ENCODE measurements at places on chromosomes 1 and 21. TPM values are rescaled to one million over a fixed set of nuclear protein-coding genes. Genes with fewer than 3 reads are reported as not detected.

The CD48 gene
- not detected for polyA plus RNA-seq

The PSMG1 gene
- polyA plus RNA-seq, result 44.2 TPM

The SYNJ1 gene
- polyA plus RNA-seq, result 24.1 TPM

The JUN gene
- 124 TPM for polyA plus RNA-seq

The KRTAP10-8 gene
- not detected for polyA plus RNA-seq

The RIPK4 gene
- not detected for polyA plus RNA-seq

The CD5L gene
- not detected for polyA plus RNA-seq

The OVAAL gene
- not detected for polyA plus RNA-seq

The ECM1 gene
- 4.2 TPM for polyA plus RNA-seq

The PLA2G2A gene
- not detected for polyA plus RNA-seq

The BARHL2 gene
- not detected for polyA plus RNA-seq

The RHCE gene
- 1.7 TPM for polyA plus RNA-seq

The ANKRD45 gene
- 9.9 TPM for polyA plus RNA-seq

The CYYR1 gene
- 0.58 TPM for polyA plus RNA-seq

The SH3BP5L gene
- polyA plus RNA-seq, result 38.6 TPM

The LCE1F gene
- not detected for polyA plus RNA-seq

The CD1C gene
- polyA plus RNA-seq, result not detected

The TNFAIP8L2 gene
- not detected for polyA plus RNA-seq

The XCL1 gene
- polyA plus RNA-seq, result 2.3 TPM

The CELA2A gene
- not detected for polyA plus RNA-seq

The ADAM30 gene
- not detected for polyA plus RNA-seq

The G0S2 gene
- 0.33 TPM for polyA plus RNA-seq

The FAM151A gene
- polyA plus RNA-seq, result not detected

The LCE2B gene
- not detected for polyA plus RNA-seq

The C1orf122 gene
- 143 TPM for polyA plus RNA-seq

The RNU1-2 gene
- polyA plus RNA-seq, result not detected

The GJA5 gene
- polyA plus RNA-seq, result not detected

The IGSF3 gene
- 81.1 TPM for polyA plus RNA-seq

The CHRM3 gene
- 0.16 TPM for polyA plus RNA-seq

The ELAVL4 gene
- polyA plus RNA-seq, result 81.0 TPM

The CLDN17 gene
- not detected for polyA plus RNA-seq

The SPATA45 gene
- polyA plus RNA-seq, result not detected

The PTGER3 gene
- polyA plus RNA-seq, result 1.7 TPM

The SERPINC1 gene
- not detected for polyA plus RNA-seq

The ZSWIM5 gene
- 27.2 TPM for polyA plus RNA-seq

The SPATA46 gene
- not detected for polyA plus RNA-seq

The FNDC5 gene
- 20.5 TPM for polyA plus RNA-seq

The MTFR1L gene
- 107 TPM for polyA plus RNA-seq

The RIPPLY3 gene
- polyA plus RNA-seq, result 0.24 TPM

The TMOD4 gene
- polyA plus RNA-seq, result not detected

The LCE1A gene
- polyA plus RNA-seq, result not detected

The ANGPTL3 gene
- polyA plus RNA-seq, result not detected

The TFF2 gene
- polyA plus RNA-seq, result not detected

The SH3BGR gene
- 13.8 TPM for polyA plus RNA-seq

The EFNA3 gene
- 16.9 TPM for polyA plus RNA-seq

The CD160 gene
- not detected for polyA plus RNA-seq

The CCDC185 gene
- not detected for polyA plus RNA-seq

The OR10J1 gene
- polyA plus RNA-seq, result not detected

The TNN gene
- not detected for polyA plus RNA-seq

The SLC25A34 gene
- 5.4 TPM for polyA plus RNA-seq

The SLAMF8 gene
- polyA plus RNA-seq, result not detected

The S100B gene
- not detected for polyA plus RNA-seq

The RSPO1 gene
- polyA plus RNA-seq, result 0.14 TPM

The PPIH gene
- 61.9 TPM for polyA plus RNA-seq

The TIAM1 gene
- 13.2 TPM for polyA plus RNA-seq

The IL20 gene
- not detected for polyA plus RNA-seq

The C1QB gene
- not detected for polyA plus RNA-seq

The SH2D5 gene
- 27.9 TPM for polyA plus RNA-seq

All from neural cell (in vitro differentiated cells).